ENCODE measurements at places on chromosomes 12 and 14. TPM values are rescaled to one million over a fixed set of nuclear protein-coding genes. Genes with fewer than 3 reads are reported as not detected.

DNA sequence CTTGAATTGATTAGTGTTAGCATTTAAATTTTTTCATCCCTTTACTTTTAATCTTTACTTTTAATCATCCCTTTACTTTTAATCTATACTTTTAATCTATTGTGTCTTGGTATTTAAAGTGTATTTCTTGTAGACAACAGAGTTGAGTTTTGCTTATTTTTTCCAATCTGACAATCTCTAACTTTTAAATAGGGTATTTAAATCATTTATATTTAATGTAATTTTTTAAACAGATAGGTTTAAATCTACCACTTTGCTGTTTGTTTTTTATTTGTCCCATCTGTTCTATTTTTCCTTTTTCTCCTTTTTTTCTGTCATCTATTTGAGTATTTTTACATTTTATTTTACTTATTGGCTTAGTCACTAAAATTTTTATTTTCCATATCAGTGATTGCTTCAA is 68.3 kb downstream of the TTC7B start:
- no peak for DNase-seq

GRCh38 chr12:32669584-32669983 is 9.5 kb upstream of the DNM1L start:
- no peak for DNase-seq

DNA sequence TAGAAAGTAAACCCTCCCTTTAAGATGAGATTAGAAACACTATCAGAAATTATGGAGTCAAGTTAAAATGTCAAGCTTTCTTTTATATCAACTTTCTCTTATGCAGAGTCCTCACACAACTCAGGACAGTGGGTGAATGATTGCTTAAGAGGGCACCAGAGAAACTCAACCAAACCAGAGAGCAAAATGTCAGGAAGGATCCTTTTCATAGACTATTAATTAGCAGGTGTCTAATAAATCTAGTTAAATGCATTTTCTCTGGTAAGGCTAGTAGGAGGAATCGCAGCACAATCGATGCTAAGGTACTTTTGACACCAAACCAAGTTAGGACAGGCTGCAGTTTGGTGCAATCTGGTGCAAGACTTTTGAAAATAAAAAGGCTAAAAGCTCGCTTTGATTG is 614.7 kb upstream of the FOXG1 start:
- no peak for DNase-seq

Gene KRT6B
- total RNA-seq, result not detected

Gene GLIPR1L2
- 2.3 TPM for total RNA-seq

Gene CLEC9A
- not detected for total RNA-seq

Gene TMTC1
- total RNA-seq, result 60.1 TPM

Gene FOXN4
- not detected for total RNA-seq

Gene SPTB
- 84.4 TPM for total RNA-seq

Data from right atrium auricular region (tissue), 2 donors.